ENCODE measurements at places on chromosomes 3 and 15.

- DNase-seq, result no peak
Measured at GRCh38 chr3:170107941-170108340, 70.1 kb downstream of the GPR160 start.

GRCh38 chr15:100073982-100074381 is 267.8 kb downstream of the ADAMTS17 start:
- DNase-seq, result no peak

GRCh38 chr15:71085809-71086208 is 29.5 kb upstream of the THSD4 start:
- no peak for DNase-seq

GRCh38 chr3:5297895-5298294 is 110.4 kb downstream of the EDEM1 start:
- DNase-seq, result no peak

DNA sequence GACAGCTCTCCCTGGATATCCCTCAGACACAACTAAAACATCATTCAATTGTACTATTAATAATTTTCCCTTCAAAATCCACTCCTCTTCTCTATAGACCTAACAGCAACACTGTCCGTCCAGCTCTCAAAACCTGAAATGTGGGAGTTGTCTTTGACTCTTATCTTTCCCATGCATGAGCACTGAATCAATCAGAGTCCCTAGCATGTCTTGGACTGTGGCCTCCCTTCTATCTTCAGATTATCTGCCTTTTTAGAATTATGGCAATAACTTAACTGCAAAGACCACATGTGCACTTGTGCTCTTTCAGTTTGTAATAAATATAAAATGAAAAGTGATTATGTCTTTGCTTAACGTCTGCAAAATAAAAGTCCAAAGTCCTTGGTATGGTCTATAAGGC is 107.0 kb downstream of the UBE3A start:
- DNase-seq, result no peak

DNA sequence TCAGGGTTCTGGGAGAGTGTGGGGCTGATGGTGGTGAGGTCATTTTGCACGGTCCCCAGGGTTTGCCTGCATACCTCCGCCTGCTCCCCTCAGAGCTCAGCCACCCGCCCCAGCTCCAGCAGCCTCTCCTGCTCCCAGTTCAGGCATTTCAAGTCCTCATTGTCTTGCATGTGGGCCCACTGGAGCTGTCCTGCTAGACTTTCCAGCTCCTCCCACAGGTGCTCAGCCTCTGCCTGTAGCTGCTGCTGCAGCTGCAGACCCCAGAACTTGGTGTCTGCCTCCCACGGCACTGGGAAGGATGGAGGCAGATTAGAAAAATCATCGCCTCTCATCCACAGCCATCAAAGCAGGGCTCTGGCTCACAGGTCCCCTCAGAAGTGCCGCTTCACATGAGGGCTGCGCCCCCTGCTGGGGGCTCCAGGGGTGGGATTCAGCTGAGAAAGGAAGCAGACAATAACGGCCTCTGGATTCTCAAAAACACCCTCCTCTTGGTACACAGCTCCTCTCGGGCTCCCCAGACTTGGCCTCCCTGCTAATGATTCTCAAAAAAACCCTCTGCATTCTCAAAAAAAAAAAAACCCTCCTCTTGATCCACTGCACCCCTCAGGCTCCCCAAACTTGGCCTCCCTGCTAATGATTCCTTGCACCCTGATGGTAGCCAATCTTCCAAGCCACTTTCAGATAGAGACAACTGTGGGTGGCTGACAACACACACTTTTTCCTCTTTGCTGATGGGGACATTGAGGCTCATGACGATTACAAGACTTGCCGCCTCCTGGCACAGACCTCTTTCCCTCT is 89.3 kb upstream of the C2CD4B start:
- DNase-seq, result peak; percentile 79

DNA sequence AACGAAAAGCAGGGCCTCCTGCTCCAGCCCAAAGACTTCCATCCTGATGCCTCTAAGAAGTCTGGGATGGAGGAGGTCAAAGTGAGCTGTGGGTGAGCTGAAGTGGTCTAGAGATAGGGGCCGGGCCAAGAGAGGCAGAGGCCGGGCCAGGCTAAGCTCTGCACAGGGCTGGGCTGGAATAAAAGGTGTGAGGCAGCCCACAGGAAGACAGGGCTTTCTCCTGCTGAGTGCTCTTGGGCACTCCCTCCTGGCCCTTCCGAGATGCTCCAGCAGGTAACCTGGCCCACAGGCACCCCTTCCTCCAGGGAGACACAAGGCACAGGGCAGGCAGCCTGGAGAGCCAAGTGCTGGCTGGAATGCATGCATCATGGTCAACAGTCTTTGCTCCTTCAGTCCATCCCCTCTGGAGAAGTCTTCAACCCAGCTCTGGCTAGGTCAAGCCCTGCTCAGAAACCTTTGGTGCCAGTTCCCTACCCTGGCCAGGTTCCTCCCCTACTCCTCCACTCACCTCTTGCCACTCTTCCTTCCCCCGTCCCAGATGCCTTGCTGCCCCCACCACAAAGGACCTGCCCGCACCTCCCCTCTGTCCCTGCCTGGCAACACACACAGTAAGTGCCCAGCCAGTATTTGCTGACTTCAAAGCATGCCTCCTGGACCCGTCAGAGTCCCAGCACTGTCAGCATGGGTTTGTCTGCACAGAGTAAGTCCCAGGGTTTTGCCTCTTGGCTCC is 93.6 kb downstream of the SEC22A start:
- no peak for DNase-seq

DNA sequence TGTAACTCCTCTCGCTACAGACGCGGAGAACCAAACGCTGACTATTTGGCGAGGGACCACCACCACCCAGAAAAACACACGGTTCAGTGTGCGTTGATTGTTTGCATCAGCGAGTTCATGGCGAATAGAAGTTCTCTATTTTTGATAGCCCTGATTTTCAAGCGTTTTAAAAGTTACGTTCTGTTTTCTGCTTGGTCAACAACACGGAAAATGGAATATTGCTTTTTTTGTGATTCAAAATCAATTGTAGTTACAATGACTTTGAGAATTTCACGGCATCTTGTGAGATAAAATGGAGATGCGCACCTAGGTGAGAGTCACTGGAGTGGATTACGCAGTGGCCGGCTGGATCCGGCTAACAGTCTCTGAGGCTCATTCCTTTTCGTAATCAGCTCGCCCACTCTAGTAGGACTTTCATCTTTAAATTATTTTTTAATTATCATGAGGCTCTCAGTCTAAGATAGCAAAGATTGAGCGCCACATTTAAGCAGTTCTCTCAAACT is 54.8 kb downstream of the CCDC54 start:
- DNase-seq, result no peak

- DNase-seq, result no peak
Measured at GRCh38 chr15:69474291-69474690, 21.7 kb downstream of the RPLP1 start.

GRCh38 chr3:196726788-196727675 is 12.6 kb upstream of the PAK2 start:
- no peak for DNase-seq

DNA sequence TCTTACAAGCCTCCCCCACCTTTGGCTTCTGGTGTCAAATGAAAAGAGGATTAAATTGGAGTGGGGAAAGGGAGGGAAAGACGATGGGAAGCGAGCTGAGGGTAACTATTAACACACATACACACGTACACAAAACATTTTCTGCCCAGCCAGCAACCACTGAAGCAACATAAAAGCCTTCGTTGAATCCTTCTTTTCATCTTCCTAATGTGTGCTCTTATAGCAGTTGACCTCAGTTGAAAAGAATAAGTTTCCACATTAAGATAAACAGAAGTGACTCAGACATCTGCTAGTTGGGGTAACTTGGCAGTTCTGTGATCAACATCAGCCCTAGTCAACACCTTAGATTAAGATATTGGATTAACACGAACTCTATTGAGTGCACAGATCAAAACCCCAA is 558.5 kb downstream of the MECOM start:
- DNase-seq, result no peak

DNA sequence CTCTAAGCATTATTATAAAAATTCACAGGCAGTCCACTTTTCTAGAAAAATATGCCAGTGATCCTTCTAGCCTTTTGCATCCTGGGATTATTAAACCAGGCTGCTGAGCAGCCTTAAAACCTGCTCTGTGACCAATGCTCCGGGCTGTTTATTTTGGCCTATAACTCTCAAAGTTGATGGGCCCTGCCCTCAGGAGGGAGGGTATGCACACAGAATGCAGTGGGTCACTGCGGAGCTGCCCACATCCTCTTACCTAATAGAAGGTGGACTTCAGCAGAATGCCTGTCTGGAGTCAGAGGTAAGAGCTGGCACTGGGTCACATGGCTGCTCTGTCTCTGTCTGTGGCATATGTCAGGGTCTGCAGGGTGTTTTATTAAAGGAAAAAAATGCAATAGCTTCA is 26.0 kb downstream of the CPNE4 start:
- DNase-seq, result no peak

DNA sequence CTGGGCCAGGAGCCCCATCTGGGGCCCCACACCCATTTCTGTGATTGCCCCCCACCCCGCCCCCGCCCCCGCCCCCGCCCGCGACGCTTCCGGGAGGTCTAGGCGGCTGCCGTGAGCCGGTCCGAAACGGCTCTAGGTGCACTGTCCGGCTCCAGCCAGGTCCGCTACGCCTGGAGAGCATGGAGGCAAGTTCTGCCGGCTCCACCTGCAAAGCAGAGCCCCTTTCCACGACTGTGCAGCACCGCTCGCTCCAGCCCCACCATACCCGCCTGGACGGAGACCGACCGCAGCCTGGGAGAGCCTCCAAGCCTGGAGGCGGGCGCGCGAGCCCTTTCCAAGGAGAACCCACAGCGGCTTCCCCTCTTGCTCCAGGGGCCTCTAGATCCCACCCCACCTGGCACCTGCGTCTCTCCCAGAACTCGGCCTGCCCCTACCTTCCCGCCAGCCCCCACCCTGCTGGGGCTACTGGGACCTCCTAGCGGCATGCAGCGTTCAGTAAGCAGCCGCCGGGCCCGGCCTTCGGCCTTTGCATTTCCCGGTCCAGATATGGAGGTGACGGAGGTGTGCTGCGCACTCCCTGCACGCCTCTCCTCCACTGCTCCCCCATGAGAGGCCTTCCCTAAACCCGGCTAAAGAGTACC is 66.2 kb downstream of the KLF13 start:
- DNase-seq, result peak; percentile 89

DNA sequence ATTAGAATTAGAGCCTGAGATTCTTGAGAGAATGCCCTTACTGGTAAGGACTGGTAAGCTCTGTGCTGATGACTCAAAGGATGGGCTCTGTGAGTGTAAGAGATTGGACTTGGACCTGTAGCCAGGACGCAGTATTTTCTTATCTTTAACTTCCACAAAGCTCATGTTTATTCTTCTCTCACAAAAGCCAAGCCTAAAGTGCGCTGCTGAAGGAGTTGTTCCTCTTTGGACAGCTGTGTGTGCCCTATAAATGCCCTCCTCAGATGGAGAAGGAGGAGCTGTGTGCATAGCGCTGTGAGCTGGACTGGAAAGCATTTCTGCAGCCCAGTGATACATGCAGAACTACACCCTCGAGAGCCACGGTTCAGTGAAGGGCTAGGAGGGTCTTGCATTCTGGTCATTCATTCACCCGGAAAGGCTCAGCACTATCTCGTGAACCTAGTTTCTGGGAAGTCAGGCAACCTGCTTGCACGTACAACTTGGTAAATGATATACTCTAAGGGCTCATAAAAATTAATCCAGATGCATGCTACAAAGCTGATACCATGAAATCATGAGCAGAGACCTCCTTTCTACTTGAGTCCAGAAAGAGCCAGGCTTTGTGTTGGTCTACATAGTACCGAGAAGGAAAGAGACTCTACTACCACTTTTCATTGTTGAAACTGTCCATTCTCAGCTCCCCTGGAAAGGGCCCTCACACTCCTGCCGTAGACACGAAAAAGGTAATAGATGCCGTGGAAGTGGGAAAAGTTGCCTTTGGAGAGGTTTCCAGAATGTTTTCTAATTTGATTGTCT is 103.0 kb upstream of the TBL1XR1 start:
- DNase-seq, result no peak

DNA sequence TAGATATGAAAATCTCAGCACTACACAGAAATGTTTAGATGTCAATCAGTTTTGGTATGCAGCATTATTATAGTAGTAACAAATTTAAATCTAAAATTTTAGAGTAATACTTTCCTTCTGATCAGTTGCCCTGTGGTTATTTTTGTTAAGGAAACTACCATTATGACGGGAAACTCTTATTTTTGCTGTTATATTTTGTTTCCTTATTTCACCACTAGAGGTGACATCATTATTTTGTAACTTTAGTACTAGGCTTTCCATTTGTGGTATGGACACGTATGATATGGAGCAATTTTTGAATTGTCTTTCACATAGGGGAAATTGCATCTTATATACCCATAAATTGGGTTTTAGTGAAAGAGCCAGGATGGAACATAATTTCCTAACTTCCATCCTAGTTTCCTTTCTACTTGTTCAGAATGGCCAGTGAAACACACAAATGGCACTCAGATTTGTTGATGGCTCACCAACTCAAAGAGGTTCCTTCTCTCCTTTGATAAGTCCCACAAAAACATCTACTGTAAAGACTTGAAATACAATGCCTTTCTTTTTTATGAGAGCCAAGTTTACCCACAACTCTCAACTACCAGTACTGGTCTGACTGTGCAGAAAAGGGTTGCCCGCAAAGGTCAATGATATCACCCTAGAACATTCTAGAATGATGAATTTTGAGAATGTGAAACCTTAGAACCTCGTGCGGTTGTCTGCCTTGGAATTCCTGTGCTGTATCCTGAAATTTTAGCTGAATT is 19.4 kb upstream of the PPP4R2 start:
- DNase-seq, result no peak

DNA sequence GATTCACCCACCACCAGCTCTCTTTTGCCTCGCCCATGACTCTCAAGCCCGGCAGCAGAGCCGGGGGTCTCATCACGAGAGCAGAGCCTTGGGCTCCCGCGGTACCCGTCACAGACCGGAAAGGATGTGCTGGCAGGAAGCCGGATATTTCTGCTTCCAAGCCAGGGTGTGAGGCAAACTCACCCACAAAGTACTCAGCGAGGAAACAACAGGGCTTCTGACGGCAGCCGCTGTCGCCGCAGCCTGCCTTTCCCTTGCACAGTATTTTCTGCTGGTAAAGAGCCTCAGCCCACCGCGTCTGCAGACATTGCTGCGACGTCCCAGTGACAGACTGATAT is 119.9 kb downstream of the NSMCE3 start:
- DNase-seq, result no peak

GRCh38 chr3:183324083-183324482 is 71.0 kb downstream of the B3GNT5 start:
- no peak for DNase-seq

DNA sequence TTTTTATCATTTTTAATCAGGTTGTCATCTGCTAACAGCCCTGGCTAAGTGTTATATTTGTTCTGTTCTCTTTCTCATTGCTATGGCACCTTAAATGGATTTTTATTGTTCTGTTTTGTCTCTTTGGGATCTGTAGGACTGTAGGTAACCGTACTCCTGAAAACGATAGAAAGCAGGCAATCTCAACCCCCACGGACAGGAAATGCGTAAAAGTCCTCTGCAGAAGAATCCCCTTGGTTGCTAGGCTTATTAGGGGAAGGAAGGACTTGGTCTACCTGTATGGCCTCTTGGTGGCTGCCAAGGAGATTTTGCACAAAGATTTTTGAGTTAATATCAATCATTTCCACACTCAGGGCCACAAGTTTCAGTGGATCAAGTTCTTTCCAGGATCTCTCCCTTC is 571.9 kb upstream of the ZNF385D start:
- DNase-seq, result no peak

- DNase-seq, result no peak
Measured at GRCh38 chr3:98739266-98739665, 23.9 kb upstream of the ST3GAL6 start.
